Type B pancreatic cell (in vitro differentiated cells): ENCODE measurements at places on chromosomes 16 and 17. TPM values are rescaled to one million over a fixed set of nuclear protein-coding genes. Genes with fewer than 3 reads are reported as not detected.

DNA sequence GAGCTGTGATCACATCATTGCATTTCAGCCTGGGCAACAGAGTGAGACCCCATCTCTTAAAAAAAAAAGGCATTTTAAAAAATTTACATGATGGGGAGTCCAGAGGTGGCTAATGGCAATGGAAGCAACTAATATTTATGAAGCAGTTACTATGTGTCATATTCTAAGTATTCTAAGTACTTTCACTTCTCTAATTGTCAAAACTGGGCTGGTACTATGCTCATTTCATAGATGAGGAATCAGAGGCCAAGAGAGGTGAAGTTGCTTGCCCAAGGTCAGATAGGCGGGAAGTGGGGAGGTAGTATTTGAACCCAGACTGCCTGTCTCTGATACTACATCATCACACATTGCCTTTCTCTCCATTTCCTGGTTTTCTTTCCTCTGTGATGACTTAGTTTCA lies 50.7 kb downstream of the SLC5A11 start:
- no peak overlapping the region for H3K27ac ChIP-seq
- H3K4me3 ChIP-seq: no peak overlapping the region
- no peak for DNase-seq
- H3K27me3 ChIP-seq: no peaks in the 10 kb centered on the region
- no peaks in the 10 kb centered on the region for H3K4me1 ChIP-seq

The SLC22A31 gene
- total RNA-seq: 2.9 and 5.3 TPM in 2 replicates

DNA sequence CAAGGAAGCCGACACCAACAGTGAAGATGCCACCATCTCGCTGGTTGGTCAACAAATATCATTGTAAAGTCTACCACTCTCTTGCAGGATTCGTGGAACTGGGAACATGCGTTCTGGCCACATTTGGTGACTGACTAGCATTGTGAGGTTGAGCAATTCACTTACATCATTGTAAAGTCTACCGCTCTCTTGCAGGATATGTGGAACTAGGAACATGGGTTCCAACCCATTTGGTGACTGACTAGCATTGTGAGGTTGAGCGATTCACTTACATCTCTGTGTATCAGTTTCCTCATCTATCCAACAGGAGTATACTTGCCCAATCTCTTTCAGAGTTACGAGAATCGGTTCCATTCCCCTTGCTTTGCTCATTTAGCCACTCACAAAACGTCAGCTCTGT lies 42.6 kb upstream of the RPH3AL start:
- H3K4me1 ChIP-seq: peaks cover 5% of the 10 kb centered on the region
- H3K4me3 ChIP-seq: no peak overlapping the region

GRCh38 chr17:66945147-66945835 lies 19.2 kb upstream of the CACNG4 start:
- no peak overlapping the region for H3K27ac ChIP-seq
- no peak for DNase-seq
- H3K4me3 ChIP-seq: no peak overlapping the region

GRCh38 chr16:5062790-5063765 lies 2.7 kb downstream of the C16orf89 start:
- H3K27ac ChIP-seq: no peak overlapping the region
- H3K4me1 ChIP-seq: no peaks in the 10 kb centered on the region
- H3K4me3 ChIP-seq: no peak overlapping the region
- DNase-seq: no peak
- H3K27me3 ChIP-seq: peaks cover 37% of the 10 kb centered on the region

DNA sequence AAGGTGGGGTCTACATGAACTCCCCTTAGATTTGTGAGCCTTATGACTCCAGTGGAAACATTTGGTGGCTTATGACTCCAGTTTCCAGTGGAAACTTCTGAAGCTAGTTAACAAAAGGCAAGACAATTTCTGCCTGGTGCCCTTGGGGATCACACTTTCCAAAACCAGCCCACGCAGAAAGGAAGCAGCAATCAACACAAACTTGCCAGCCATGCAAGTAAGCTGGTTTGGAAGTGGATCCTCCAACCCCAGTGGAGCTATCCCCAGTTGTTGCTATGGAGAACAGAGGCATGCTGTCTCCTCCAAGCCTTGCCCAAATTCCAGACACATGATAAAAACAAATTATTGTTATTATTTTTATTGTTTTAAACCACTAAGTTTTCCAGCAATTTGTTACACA lies 130.9 kb downstream of the CDH11 start:
- no peaks in the 10 kb centered on the region for H3K4me1 ChIP-seq
- no peak overlapping the region for H3K27ac ChIP-seq
- no peak overlapping the region for H3K4me3 ChIP-seq
- no peak for DNase-seq
- no peaks in the 10 kb centered on the region for H3K27me3 ChIP-seq

DNA sequence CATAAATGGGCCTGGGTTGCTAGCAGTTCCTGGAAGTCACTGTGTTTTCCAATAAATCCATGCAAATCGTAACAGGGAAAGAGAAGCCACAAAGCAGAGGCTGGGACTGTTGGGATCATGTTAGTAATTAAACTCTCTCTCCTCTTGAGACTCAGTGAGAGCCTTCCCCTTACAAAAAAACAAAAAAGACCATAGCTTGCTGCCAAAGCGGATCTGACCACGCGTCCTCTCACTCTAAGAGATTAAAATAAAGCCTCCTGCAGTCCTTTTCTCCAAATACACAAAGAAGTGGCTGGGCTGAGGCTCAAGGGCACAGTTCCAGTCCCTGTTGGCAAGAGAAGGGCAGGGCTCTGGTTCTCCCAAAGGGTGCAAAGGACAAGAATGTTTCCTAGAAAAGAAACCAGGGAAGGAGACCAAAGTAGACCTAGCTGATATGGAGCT lies 38.5 kb downstream of the PIGL start:
- no peak overlapping the region for H3K4me3 ChIP-seq
- H3K27me3 ChIP-seq: no peaks in the 10 kb centered on the region
- H3K27ac ChIP-seq: peak overlapping the region; percentile 9
- peaks cover 5% of the 10 kb centered on the region for H3K36me3 ChIP-seq
- peaks cover 10% of the 10 kb centered on the region for H3K4me1 ChIP-seq
- DNase-seq: no peak

GRCh38 chr16:89602273-89602951 lies 11.0 kb upstream of the DPEP1 start:
- no peaks in the 10 kb centered on the region for H3K36me3 ChIP-seq
- H3K27ac ChIP-seq: peak overlapping the region; percentile 70
- peaks cover 4% of the 10 kb centered on the region for H3K27me3 ChIP-seq
- peak; percentile 87 for DNase-seq

GRCh38 chr16:17327664-17328335 lies 143.0 kb downstream of the XYLT1 start:
- H3K4me1 ChIP-seq: peaks cover 12% of the 10 kb centered on the region
- no peaks in the 10 kb centered on the region for H3K27me3 ChIP-seq
- no peak overlapping the region for H3K4me3 ChIP-seq
- H3K27ac ChIP-seq: no peak overlapping the region

DNA sequence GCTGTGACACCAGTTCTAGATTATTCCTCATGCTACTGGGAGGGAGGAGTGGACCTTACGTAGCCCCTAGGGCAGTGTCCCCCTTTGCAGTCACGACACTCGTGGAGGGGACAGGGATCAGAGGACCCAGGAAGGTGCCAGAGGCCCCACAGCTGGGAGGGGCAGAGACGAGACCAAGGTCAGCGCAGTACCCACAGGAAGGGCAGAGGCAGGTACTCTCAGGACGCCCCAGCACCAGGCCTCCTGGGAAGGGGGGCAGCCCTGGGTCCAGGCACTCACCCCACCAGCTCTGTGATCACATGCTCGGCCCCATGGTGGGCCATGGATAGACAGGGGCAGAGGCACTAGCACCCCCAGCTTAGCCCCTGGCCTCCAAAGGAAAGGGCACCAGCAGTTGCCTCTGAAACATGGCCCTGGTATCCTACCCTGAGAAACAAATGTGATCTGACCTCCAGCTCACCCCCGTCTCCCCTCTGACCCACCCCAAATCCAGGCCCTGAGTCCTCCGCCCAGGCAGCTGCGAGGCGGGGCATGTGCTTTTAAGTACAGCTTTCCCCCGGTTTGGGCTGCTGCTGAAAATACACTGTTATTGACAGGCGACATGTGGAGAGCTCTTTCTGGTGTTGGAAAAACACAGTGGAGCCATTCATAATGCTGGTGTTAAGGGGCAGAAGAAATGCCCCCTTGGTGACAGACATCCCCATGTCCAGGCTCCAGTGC lies 361.9 kb downstream of the C16orf95 start:
- no peak for DNase-seq
- peaks cover 23% of the 10 kb centered on the region for H3K4me1 ChIP-seq
- no peak overlapping the region for H3K27ac ChIP-seq
- no peaks in the 10 kb centered on the region for H3K36me3 ChIP-seq
- H3K4me3 ChIP-seq: no peak overlapping the region

The NOTUM gene
- 1.9 and 3.2 TPM in 2 replicates for total RNA-seq

The KRTAP1-1 gene
- not detected in 2 replicates for total RNA-seq

The NEUROD2 gene
- not detected in 2 replicates for total RNA-seq

The TMEM98 gene
- total RNA-seq: 87.0 and 161 TPM in 2 replicates

GRCh38 chr17:31431852-31432658 lies 40.6 kb downstream of the RAB11FIP4 start:
- no peak overlapping the region for H3K27ac ChIP-seq
- H3K4me3 ChIP-seq: peak overlapping the region; percentile 45
- H3K36me3 ChIP-seq: no peaks in the 10 kb centered on the region
- no peak for DNase-seq

The STUB1 gene
- total RNA-seq: 74.7 and 80.3 TPM in 2 replicates

The CCDC200 gene
- not detected in 2 replicates for total RNA-seq

The ZNF750 gene
- total RNA-seq: 10.3 and 34.7 TPM in 2 replicates
